ENCODE measurements at places on chromosomes 1 and 21.

DNA sequence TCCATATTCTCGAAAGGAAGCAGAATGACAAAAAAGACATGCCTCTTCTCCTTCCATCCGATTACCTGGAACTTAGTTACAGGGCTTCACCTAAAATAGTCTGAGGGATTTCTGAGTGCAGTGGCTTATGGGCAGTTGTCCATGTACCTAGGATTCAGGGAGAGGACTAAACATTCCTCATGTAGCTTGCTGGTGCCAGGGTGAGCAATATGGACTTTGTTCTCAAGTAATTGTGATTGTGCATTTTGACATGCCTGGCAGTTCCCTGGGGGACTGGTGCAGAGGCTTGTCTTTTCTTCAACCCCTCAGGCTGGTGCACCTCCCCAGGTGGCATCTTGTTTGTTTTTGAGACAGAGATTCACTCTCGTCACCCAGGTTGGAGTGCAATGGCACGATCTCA lies 6.1 kb upstream of the PSEN2 start:
- no peak for DNase-seq

GRCh38 chr1:45647248-45648021 lies 23.6 kb upstream of the CCDC17 start:
- peak; percentile 41 for DNase-seq

DNA sequence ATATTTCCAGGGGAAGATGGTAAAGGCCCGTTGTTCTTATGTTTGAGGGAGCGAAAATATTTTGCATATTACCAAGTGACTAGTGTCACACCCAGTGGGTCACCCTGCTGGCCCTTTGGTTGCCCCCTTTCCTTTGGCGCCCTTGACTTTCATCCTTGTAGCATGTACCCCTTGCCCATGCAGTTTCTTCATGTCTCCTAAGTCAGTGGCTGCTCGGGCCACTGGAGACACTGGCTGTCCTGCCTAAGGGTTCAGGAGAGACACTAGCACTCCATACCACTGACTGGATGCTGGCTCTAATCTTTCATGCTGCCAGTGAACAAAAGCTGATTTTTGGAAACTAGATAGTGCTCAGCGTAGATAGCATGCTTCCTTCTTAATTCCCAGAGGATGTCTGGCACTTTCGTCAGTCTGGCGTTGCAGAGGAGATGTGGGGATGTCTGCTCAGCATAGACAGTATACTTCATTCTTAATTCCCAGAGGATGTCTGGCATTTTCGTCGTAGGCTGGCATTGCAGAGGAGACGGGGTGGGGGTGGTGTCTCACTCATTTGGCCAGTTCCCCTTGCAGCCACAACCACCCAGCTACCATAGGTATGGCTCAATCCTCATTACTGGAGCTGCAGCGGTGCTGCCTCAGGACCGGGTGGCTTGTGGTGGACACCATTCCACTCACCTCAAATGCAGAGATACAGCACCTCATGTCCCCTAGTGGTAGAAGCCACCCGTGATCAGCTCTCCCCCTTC lies 770.9 kb upstream of the TPTE start:
- no peak for DNase-seq

DNA sequence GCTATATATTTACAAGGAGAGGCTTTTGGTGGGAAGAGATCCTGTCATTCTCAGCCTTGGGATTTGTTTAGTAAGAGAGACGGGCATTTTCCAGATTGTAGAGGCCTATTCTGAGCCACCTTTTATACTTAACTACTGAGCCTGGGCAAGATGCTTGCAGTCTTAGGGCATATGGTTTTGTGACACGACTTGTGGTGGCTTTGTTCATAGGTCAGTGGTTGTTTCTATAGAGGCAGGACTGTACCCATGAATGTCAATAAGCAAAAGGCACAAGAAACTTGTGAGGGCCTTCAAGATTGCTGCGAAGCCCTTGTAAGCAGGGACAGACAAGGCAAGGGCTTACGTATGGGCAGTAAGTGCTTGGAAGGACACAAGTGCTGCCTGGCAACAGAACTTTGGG lies 3.4 kb upstream of the FCRL3 start:
- no peak for DNase-seq

GRCh38 chr1:59367301-59368007 lies 70.6 kb downstream of the FGGY start:
- DNase-seq = no peak

DNA sequence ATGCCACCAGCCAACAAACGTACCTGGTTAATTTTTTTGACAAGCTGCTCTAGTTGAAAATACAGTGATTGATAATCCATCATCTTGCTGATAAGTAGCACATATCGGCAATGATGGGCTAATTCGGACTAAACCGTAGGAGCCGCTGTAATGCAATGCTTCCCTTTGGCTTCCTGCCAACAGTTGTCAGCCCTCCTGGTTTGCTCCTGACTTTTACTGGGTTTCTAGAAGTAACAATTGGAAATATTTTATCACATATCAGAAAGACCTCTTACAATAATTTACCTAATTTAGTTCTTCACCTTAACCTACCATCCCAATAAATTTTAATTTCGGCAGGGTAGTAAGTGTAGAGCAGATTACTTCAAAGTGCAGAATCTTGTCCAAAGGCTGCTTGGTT lies 148.5 kb downstream of the DHRS3 start:
- DNase-seq = no peak

DNA sequence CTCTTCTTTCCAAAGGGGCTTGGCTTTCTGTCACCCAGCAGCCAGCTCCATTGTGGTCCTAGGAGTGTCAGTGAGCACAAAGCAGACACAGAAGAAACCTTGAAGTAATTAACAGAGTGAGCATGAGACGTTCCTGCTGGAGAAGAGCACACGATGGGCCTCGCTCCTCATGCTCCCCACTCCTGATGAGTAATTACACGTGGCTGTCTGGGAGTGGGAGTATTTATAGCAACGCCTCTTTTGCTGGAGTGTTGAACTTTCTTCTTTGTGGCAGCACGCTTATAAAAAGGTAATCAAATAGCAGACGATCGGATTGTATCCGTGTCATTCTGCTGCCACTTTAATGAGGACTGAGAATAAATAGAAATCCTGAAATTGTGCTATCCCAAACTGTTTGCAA lies 185.8 kb downstream of the CAMTA1 start:
- no peak for DNase-seq

DNA sequence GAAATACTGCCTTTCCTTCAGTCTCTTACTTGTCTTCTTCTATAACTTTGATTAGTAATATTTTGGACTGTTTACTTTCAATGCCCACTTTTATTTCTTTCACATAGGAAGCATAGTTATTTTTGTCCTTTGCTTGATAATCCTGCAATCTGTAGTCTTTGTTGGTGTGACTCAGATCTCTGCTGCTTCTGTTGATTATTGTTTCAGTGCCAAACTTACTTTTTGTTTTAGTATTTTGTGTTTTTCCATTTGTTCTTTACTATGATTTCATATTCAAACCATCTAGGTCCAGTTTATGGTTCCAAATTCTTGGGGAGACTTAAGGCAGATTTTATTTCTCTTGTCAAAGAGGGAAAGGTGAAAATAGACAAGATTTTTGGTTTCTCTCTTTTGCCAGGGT lies 399.9 kb downstream of the HLX start:
- DNase-seq = no peak

- peak; percentile 38 for DNase-seq
Measured at GRCh38 chr1:109396871-109397580, 692 bp downstream of the SORT1 start.

GRCh38 chr21:45640888-45641479 lies 2.5 kb upstream of the PCBP3 start:
- DNase-seq = no peak

DNA sequence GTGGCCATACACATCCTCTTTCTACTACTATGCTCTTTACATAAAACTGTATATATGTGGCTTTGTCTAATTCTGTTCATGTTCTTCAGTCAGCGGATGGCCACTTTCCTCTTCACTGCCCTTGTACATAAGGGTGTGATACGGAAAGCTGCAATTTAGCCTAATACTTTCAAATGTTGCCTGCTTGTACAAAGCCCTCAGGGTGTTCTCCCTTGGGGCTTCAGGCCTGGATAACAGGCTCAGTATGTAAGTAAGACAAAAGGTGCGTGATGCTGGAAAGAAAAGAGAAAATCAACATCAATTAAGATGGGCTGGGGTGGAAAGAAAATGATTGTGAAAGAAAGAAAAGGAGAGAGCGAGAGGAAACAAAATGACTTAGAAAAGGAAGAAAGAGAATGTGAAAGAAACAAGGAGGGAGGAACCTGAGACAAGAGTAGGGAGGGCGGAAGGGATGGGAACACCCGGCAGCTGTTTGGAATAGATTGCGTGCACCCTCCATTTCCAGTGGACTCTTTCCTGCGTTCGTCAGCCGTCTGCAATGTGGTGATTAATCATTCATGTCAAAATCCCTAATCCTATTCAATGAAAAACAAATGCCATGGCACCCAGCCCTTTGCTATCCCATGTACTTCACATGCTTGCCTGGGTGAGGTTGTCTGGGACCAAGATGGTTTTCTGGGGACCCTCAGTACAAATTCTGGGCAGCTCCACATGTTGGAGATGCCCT lies 553.6 kb downstream of the NUF2 start:
- no peak for DNase-seq

- no peak for DNase-seq
Measured at GRCh38 chr1:31880957-31881687, 57.0 kb downstream of the PTP4A2 start.

DNA sequence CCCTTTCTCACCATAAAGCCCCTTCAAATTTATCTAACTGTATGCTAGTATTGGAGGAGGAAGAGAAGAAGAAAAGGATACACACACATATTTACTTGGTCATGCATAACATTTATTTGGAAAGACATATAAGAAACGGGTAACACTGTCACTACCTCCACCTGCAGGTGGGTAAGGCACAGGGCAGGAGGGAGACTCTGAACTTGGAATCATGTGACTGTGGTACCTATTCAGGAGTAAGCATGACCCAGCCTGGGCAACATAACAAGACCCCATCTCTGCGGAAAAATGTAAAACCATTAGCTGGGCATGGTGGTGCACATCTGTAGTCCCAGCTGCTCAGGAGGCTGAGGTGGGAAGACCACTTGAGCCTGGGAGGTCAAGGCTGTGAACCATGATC lies 1.4 kb upstream of the PADI6 start:
- no peak for DNase-seq

GRCh38 chr1:156281693-156282478 lies 739 bp downstream of the SMG5 start:
- no peak for DNase-seq

- peak; percentile 31 for DNase-seq
Measured at GRCh38 chr1:27967106-27967883, 7.5 kb downstream of the XKR8 start.

- DNase-seq = no peak
Measured at GRCh38 chr1:25873120-25873519, 2.4 kb downstream of the PAQR7 start.

GRCh38 chr1:204799630-204800029 lies 71.0 kb upstream of the NFASC start:
- no peak for DNase-seq

- DNase-seq = no peak
Measured at GRCh38 chr1:75353051-75353450, 218.9 kb downstream of the LHX8 start.

DNA sequence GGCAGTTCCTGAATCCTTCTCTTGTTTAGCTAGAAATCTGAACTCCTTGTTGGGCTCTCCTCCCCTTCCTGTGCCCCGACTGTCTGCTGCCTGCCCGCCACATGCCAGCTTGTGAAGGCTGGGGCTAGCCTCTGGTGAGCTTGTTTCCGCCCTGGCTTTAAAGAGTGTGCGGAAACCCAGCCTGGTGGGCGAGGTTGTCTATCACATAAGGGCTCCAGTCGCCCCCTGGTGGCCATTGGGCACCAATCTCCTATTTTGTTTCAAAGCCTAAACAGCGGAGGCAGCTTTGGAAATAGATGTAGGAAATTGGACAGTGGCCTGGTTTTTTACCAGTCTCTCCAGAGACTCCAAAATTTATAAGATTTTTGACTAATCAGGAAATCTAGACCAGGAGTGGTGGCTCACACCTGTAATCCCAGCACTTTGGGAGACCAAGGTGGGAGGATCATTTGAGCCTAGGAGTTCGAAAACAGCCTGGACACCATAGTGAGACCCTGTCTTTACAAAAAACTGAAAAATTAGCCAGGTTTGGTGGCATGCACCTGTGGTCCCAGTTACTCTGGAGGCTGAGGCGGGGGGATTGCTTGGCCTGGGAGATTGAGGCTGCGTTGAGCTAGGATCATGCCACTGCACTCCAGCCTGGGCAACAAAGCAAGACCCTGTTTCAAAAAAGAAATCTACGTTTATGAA lies 9.8 kb downstream of the ATP8B2 start:
- DNase-seq = peak; percentile 68

- DNase-seq = no peak
Measured at GRCh38 chr1:14580986-14581385, 17.5 kb upstream of the KAZN start.

DNA sequence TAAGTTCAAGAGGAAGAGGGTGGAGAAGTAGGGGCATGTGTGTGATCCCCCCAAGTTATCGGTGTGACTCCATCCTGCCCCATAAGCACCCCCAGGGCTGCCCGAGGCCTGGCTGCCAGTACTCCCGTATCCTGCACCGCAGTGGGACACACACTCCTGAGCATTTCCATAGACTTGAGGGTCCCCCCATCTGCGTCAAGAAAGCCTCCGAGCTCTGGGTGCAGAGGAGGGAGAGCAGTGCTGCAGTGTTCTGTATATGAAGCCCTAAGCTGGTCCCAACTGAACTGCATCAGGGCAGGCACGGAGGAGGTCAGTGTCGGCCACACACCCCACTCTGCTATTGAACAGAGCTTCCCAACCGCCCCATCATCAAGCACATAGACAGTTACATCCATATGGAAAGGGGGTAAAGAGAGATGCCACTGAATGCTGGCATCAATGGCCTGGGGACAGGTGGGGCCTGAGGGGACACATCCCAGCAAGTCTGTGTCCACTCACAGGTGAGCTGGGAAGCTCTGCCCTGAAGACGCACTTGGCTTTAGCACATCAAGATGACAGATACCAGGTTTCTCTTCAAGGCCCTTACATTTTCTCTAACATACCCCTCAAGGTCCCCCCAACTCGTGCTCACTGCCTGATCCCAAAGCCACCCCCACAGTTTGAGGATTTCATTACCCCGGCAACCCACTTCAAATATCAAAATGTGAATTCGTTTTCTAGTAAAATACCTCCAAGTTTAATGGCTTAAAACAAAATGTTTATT lies 64.3 kb downstream of the EVA1C start:
- no peak for DNase-seq

DNA sequence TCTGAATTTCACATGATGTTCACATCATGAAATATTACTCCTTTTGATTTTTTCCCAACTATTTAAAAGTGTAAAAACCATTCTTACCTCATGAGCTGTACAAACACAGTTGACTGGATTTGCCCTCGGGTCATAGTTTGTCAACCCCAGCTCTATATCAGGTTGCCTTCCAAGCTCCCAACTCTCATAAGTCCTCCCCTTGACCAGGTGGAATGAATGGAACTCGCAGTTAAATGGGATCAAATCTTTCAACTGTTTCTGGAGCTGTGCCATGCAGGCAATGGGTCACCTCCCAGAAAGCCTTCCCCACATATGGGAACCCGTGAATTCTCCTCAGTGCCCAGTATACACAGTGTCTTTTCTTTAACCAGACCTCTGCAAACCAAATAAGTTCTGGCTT lies 169.8 kb upstream of the FOXD3 start:
- DNase-seq = no peak
